Putamen (tissue), 1 donor: ENCODE measurements at places on chromosomes 3 and 15.

- no peak for DNase-seq
Measured at GRCh38 chr3:108608750-108609149, 19.2 kb downstream of the DZIP3 start.

DNA sequence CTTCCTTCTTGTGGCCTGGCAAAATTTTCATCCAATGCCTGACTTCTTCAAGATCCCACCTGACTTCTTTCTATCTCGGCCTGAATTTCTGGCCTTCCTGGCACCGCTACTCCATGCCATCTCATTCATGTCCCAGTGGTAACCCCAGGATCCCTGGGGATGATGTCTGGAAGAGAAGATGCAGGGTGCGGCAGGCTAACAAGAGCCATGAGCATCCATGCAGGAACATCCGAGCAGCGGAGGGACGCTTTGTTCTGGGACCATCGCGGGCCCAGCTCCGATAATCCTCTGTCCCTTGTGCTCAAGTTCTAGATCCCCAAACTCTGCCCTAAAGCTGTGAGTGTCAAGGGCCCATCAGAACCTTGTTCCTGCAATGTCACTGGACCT lies 10.9 kb downstream of the MYL3 start:
- no peak for DNase-seq

GRCh38 chr3:180959691-180960090 lies 29.8 kb downstream of the DNAJC19 start:
- DNase-seq, result no peak

- DNase-seq, result peak; percentile 7
Measured at GRCh38 chr3:143529018-143529478, 319.2 kb downstream of the SLC9A9 start.

- DNase-seq, result no peak
Measured at GRCh38 chr3:14512281-14512941, 27.7 kb downstream of the GRIP2 start.

DNA sequence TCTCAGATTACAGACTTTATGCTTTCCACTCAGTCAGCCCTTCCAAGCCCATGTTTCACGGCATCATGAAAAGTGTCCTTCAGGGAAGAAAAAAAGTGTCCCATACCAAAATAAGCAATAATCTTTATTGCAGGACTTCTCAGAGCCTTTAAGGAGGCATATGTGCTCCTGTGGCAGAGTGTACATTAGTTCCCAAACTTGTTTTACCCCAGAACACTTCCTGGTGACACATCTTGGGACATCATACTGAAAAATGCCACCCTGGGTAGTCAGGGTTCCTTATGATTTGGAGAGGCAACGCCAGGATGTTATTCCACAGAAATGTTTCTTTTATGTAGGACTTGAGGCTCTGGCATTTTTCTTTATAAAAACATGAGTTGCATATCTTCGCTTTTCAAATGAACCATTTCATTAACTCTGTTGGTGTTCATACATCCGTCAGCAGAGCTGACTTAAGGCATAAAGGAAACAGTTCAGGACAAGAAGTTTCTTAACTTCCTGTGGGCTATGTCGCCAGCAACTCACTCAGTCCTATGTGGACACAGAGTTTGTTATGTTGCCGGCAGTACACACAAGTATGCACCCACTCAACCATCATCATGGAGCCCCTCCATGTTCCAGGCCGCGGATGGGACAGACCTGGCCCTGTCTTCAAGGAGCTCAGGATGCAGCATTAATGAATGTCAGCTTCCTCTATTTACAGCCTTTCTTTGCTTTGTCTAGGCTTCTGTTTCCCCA lies 63.8 kb downstream of the CASR start:
- DNase-seq, result no peak

- DNase-seq, result no peak
Measured at GRCh38 chr15:62878070-62878469, 164.5 kb upstream of the TPM1 start.

- DNase-seq, result no peak
Measured at GRCh38 chr3:52915294-52915693, 17.9 kb upstream of the STIMATE start.

DNA sequence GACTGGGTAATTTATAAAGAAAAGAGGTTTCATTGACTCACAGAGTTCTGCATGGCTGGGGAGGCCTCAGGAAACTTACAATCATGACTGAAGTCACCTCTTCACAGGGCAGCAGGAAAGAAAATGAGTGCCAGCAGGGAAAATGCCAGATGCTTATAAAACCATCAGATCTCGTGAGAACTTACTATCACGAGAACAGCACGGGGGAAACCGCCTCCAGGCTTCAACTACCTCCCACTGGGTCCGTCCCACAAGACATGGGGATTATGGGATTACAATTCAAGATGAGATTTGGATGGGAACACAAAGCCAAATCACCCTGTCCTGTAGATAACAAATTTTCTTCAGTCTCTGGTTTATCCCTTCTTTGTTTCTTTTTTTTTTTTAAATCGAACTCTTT lies 31.0 kb upstream of the AVEN start:
- DNase-seq, result no peak

DNA sequence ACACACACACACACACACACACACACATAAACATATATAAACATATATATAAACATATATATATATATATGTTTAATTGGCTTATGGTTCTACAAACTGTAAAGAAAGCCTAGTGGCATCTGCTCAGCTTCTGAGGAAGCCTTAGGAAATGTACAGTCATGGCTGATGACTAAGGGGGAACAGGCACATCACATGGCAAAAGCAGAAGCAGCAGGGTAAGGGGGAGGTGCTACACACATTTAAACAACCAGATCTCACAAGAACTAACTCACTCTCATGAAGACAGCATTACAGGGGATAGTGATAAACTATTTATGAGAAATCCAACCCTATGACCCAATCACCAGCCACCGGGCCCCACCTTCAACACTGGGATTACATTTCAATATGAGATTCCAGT lies 922.9 kb downstream of the SI start:
- DNase-seq, result no peak

- no peak for DNase-seq
Measured at GRCh38 chr3:5002174-5002870, 23.1 kb downstream of the BHLHE40 start.

DNA sequence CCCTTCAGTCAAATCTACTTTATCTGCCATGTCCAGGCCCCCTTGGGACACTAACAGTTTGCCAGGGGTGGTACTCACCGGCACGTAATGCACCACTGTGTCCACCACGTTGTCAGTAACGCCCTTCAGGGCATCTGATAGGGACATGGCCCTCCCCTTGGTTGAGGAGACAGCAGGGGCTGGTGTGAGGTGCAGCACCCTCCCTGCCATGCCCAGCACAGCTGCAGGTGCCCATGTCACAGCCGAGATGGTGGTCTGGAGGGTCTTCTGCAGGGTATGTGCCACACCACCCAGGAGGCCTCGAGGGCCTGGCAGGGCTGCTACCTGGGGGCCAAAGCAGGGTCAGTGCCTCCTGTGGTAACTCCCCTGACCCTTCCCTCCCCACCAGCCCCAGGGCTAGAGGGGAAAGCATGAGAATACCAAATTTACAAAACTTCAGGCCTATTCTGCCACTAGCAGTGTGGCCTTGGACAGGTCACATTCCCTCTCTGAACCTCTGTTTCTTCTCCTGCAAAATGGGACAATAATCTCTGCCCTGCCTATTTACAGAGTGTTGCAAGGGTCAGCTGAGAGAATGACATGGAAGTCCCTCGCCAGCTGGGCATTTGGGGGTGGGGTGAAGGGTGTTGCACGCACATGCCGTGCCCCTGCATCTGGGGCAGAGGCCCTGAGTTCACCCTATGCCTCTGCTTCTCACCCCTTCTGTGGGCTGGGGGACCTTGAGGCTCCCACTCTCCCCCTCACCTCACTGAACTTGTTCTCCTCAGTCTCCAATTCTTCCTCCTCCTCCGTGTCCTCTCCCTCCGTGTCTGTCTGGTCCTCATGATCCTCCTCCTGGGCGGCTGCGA lies 11.8 kb upstream of the KIF7 start:
- DNase-seq, result no peak

DNA sequence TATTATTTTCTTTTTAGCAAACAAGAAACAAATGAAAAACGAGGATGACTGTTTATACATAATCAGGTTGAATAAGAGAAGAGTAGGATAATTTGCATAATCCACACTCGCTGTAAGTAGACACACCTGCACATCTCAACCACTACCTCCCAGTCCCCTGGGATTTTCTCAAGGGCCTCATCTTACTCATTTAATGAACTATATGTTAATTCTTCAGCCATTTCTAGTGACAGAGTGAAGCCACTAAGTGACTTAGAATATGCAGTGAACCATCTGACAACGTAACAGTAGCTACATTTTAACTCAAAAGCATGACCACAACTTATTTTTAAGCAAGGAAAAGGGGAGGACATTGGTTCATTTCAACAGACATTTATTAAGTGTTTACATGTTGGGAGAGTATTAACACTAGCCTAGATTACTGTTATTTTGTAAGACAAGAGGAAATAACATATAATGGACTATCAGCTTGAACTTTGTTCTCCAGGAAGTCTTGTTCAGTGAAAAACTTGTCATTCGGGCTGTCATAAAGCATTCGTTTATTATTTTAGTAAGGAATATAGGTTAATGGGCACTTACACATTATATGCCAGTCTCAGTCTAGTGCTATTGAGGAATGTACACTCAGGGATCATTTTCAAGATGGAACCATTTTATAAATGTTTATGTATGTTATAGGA lies 173.0 kb upstream of the ROBO2 start:
- DNase-seq, result no peak

DNA sequence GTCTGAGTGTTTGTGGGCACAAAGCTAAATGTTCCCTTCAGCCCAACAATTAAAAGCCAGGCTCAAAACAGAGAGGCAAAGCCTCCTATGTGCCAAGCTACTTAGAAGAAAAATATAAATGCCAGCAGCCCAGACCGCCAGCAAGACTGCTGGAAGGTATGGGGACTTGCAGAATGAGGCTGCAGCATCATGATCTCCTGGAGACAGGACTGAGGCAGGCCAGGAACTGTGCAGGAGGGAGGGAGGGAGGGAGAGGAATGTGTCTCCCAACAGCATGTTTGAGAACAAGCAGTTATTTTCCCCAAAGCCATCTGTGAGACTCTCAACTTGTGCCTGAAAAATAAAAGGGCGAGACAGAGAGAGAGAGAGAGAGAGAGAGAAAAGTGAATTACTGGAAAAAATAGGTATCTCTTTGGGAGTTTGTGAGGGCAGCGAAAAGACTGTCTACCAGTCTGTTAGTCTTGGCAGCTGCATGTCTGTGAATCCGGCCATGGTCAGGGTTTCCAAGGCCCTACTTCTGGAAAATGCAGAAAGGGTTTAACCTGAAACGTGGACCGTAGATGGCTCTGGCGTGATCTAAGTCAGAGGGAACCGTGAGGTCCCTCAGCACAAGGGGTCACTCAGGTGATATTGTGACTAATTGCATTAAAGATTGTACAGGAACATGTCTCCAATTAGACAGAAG lies 139.7 kb upstream of the COL8A1 start:
- no peak for DNase-seq

DNA sequence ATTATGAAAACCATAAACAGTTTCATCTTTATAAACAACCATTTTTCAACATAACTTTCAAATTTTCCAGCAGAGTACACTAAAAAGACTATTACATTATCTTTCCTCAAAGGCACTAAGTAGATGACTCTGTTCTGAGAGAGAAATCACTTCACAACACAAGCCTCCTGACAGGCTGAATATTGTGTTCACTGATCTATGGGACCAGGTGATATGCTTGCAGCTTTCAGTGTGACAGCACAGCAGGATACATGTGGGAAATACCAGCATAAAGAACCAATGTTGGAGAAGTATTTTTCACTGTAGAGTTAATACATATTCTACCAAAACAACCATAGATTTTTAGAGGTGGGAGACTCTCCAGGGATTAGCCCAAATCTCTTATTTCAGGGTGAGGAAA lies 350.6 kb downstream of the PLCL2 start:
- DNase-seq, result no peak

GRCh38 chr3:128383316-128384235 lies 83.1 kb downstream of the DNAJB8 start:
- no peak for DNase-seq

GRCh38 chr15:39404767-39405181 lies 176.1 kb upstream of the THBS1 start:
- DNase-seq, result no peak

GRCh38 chr15:43408789-43409188 lies 37.9 kb downstream of the TUBGCP4 start:
- DNase-seq, result no peak

GRCh38 chr15:58487724-58488120 lies 55.9 kb downstream of the LIPC start:
- no peak for DNase-seq

DNA sequence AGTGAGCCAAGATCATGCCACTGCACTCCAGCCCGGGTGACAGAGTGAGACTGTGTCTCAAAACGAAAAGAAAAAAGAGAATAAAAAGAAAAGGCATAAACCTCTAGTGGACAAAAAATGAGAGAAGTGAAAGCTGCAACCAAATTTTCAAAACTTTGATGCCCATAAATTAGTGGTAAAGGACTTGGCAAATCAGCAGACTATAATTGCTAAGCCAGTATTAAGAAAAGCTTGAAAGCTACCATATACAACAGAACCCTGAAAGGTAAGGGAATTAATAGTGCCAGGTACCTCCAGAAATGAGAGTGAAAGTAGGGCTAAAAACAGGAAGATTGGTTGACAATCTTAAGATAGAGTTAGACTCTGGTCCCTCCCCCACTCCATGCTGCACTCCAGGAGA lies 32.9 kb upstream of the SLC22A13 start:
- DNase-seq, result no peak

DNA sequence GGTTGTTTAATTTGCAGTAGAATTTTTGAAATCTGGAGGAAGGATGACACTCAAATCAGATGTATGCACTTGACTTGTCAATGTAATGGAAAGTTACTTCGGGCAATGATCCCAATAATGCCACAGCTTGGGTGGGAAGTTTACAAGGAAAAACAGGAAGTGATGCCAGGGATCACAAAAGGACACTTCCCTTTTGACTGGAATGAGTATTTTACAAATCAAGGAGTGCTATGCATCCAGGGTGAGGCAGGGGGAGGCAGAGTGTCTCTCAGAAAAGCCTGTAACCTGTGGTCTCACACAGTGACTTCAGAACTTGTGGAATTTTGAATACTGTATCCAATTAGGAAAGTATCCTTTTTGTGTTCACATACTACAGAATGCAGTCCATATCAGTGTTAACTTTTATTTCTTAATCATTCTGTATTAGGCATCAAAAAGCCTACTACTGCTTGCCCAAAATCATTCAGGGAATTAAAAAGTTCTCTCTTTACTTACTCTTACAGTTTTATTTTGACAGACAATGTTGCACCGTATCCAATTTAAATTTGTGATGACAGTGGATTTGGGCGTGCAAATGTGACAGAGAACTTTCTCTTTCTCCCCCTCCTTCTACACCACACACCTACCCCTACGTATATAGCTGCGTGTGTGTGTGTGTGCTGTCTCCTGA lies 445.1 kb downstream of the MECOM start:
- no peak for DNase-seq

GRCh38 chr15:66911131-66911700 lies 154.2 kb upstream of the SMAD3 start:
- DNase-seq, result no peak

GRCh38 chr3:49727154-49727923 lies 3.6 kb upstream of the GMPPB start:
- no peak for DNase-seq

GRCh38 chr3:48848816-48849515 lies 1.3 kb upstream of the PRKAR2A start:
- no peak for DNase-seq

GRCh38 chr3:20052851-20053250 lies 12.6 kb downstream of the KAT2B start:
- no peak for DNase-seq
